Parietal lobe (tissue), 2 donors: ENCODE measurements at places on chromosomes 13 and 19. TPM values are rescaled to one million over a fixed set of nuclear protein-coding genes. Genes with fewer than 3 reads are reported as not detected.

Gene C1QTNF9B
- not detected for total RNA-seq

Gene LILRA5
- total RNA-seq: 0.63 TPM

Gene ZNF358
- total RNA-seq: 14.7 TPM

Gene CAPNS1
- total RNA-seq: 77.6 TPM

Gene ZNF563
- total RNA-seq: 2.5 TPM

Gene PLIN5
- total RNA-seq: 3.8 TPM

Gene CEACAM16
- total RNA-seq: not detected

Gene LNX2
- 6.6 TPM for total RNA-seq

Gene HOMER3
- 24.4 TPM for total RNA-seq

Gene PGLYRP1
- total RNA-seq: not detected

Gene MEIOSIN
- not detected for total RNA-seq

Gene ATP1A3
- 217 TPM for total RNA-seq

Gene THSD8
- total RNA-seq: not detected

Gene SSC5D
- total RNA-seq: 0.63 TPM

Gene SIGLEC12
- total RNA-seq: not detected

Gene PRX
- total RNA-seq: 1.9 TPM

Gene RFPL4AL1
- total RNA-seq: not detected

Gene TUBB4A
- 215 TPM for total RNA-seq
